ENCODE measurements at places on chromosomes 3 and 15.
A peak's percentile ranks its signal among the peaks of the same experiment; 100 is the strongest.

- DNase-seq, result no peak
These were observed 87.4 kb downstream of the FNDC3B start for GRCh38 chr3:172126741-172127140.

DNA sequence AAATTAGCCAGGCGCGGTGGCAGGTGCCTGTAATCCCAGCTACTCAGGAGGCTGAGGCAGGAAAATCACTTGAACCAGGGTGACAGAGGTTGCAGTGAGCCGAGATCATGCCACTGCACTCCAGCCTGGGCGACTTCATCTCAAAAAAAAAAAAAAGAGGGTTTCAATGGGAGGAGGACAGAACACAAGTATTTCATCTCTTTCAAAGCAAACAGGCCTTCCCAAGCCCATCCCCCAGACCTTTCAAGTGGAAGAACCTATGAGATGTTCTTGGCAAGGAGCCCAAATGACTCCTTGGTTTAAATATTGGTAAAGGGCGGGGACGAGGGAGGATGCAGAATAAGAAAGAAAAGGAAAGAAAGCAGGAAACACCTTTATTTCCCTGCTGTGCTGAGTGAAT is 62.2 kb upstream of the MCF2L2 start:
- DNase-seq, result no peak

DNA sequence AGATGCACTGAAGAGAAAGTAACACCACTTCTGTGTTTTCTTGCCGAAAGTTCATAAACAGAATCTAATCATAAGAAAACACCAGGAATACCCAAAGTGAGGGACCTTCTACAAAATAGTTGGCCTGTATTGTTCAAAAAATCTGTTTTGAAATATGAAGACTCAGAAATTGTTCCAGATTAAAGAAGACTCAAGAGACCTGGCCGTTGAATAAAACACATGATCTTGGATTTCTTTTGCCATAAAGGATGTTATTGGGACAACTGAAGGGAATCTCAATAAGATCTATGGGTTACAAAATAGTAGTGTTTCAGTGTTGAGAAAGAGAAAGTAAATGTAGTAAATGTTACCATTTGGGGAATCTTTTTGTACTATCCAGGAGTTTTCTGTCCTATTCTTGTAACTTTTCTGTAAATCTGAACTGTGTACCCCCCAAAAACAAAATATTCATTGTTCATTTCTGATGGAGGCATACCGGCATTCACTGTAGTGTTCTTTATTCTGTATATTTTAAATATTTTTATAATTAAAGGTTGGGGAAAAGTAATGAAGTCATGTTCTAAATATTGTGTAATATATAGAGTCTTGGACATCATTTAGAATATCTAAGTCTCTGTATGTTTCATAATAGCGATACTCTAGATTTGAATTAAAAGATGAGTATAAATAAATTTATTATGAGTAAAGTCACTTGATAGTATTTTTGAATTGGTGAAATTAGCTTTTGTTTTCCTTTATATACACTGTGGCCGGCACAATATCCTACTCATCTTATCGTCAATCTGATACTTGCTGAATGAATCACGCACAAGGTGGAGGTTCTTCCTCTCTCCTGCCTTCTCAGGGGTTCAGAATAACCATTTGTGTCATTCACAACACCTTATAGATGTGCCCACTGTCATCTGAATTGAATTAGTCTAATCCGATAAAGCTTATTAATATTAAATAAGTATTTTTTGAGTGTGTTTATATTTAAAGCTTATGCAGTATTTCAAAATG is 66.7 kb downstream of the TRAK1 start:
- DNase-seq, result no peak

DNA sequence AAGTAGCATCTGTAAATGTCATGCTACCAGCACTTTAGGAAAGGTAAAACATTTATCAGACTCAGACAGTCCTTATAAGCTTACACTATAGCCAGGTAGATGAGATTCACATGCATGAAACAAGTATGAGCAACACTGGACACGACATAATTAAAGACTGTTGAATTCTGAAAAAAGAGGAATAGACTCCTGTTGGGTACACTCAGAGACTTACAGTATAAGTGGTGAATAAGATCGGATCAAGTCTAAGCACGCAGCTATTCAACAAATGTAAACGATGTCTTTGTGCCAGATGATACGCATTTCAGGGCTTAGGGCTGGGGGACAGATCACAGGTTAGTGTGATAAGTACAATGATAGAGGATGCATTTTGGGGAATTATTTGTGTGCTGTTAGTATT is 43.2 kb upstream of the SPPL2A start:
- DNase-seq, result no peak

DNA sequence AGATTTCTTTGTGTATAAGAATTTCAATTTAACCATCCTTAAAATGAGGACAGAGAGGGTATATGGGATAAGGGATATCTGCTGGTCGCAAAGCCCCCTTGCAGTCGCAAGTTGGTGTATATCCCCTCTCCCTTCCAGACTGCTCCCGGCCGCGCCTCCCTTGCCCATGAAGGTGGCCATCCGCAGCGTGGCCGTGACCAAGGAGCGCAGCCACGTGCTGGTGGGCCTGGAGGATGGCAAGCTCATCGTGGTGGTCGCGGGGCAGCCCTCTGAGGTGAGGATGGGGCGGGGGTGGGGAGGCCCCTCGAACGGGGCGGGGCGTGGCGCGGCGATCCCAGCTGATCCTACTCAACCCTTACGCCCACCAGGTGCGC is 29.4 kb downstream of the NBEAL2 start:
- DNase-seq, result no peak

DNA sequence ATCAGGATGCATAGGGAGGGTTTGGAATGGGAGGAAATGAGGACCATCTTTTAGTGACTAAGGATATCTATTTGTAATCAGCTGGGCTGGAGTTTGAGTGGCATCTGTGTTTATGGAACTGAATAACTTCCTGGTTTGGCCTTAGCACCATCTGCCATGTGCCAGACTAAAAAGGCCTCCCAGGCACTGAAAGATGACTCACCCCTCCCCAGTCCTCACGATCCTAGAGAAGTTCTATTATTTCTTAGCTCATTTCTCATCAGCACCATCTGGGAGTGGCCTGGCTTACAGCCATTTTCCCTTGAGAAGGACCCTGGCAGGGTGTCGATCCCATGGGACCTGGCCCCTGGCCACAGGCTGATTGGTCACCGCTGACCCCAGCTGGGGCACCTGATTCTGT is 23.9 kb upstream of the CTXND1 start:
- DNase-seq, result no peak

DNA sequence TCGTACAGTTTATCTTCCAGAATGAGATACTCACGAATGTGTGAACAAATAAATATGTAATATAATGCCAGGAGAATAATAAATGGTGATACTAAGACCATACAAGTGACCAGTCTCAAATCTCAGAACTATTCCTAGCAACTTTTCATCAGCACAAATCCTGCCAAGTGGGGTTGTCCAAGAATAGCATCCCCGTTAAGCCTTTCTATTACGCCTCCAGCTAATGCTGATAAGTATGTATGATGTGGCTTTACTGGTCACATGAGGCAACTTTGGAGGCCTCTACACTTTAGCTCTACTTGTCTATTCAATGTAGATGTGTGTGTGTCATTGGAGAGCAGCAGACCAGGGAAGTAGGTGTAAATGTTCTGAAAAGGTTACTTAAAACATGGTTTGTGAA is 129.5 kb downstream of the KCNMB2 start:
- DNase-seq, result no peak

GRCh38 chr15:69919816-69920215 is 177.9 kb downstream of the TLE3 start:
- DNase-seq, result peak; percentile 26

GRCh38 chr3:156688632-156689452 is 14.5 kb downstream of the TIPARP start:
- DNase-seq, result peak; percentile 62

- peak; percentile 79 for DNase-seq
These were observed 7.1 kb downstream of the CPN2 start for GRCh38 chr3:194344012-194344411.

DNA sequence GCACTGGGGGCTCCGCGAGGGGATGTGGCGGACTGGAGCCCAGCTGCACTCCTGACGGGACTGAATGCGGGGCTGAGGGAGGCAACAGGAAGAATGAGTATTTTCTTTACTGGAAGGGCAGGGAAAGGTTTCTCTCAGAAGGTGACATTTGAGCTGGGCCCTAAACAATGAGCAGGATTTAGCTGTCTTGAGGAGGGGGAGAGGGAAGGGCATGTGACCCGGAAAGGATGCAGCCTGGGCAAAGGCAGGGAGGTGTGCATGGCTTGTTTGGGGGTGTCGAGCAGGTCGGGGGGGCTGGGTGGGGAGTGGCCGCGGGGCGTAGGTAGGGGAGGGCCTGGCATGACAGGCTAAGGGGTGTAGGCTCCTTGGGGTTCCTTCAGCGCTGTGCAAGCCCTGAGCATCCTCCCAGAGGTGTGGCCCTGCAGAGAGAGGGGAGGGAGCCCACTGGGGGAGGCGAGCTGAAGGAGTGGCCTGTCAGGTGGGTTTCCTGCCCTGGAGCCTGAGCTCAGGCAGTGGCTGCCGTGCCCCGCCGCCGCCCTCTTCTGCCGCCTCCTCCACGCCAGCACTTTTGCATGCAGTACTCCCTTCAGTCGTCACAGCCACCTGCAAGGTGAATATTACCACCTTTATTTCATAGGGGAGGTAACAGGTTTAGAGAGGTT is 17.2 kb upstream of the ANKDD1A start:
- DNase-seq, result no peak

GRCh38 chr3:13174011-13174802 is 101.0 kb upstream of the IQSEC1 start:
- no peak for DNase-seq

GRCh38 chr15:85625856-85626255 is 168.9 kb downstream of the KLHL25 start:
- peak; percentile 94 for DNase-seq

DNA sequence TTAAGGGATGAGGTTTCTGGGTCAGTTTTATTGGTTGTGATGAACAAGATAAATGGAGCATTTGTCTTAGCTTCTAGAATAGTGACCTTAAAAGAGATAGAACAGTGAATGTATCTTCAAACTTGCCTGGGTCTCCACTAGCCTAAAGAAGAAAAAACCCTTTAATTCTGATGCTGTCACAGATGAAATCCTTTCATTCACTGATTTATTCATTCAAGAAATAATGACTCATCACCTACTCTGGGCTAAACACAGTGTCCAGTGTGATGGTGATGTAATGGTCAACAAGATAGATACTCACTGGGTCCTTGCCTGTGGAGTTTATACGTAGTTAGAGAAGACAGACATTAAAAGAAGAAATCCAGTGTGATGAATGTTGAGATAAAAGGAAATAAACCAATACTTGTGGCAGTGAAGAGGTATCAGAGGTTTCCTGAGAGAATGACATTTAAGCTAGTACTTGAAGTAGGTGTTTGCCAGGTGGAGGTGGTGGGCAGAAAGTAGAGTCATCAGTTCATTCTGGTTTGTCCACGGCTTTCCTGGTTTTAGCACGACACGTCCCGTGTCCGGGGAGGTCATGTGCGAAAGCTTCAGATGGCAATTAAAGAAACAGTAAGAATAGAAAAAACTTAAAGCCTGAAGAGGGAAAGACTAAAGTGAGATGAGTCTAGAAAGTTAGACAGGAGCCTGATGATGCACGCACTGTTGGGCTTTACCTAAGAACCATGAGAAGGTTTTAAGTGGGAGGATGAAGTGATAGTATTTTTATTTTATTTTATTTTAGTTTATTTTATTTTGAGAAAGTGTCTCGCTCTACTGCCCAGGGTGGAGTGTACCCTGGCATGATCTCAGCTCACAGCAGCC is 18.5 kb downstream of the PAK2 start:
- DNase-seq, result no peak

- DNase-seq, result no peak
These were observed 126.3 kb upstream of the CRBN start for GRCh38 chr3:3305841-3306240.

GRCh38 chr3:162647321-162647720 is 1150.7 kb downstream of the OTOL1 start:
- DNase-seq, result no peak

- peak; percentile 58 for DNase-seq
These were observed 67.9 kb downstream of the PRICKLE2 start for GRCh38 chr3:64157150-64158035.

Data from lung (tissue), 17 donors.